ENCODE measurements at places on chromosomes 1 and 21.

- DNase-seq: no peak
Measured at GRCh38 chr1:72780212-72780611, 497.9 kb upstream of the NEGR1 start.

- DNase-seq: no peak
Measured at GRCh38 chr1:53398576-53399365, 60.4 kb upstream of the DMRTB1 start.

GRCh38 chr1:184860985-184861754, 106.5 kb upstream of the EDEM3 start:
- DNase-seq: no peak

DNA sequence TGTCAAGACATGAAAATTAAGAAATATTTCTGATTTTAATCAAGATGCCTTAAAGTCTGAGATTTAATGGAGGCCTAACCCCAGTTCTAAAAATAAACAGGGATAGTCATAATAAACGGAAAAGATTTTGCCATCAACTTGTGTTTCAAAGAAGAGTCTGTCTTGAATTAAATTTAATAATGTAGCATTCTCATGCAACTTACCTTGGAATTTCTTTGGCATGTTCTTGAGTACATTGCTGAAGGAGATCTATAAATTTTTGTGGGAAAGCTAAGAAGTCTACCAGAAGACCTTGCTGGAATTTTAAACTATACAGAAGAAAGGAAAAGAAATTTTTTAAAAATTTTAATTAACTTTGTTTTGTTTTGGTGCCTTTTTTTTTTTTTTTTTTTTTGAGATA, 10.6 kb downstream of the SASS6 start:
- DNase-seq: no peak

GRCh38 chr1:75423616-75424015, 187.3 kb downstream of the SLC44A5 start:
- DNase-seq: no peak

GRCh38 chr1:24910751-24911650, 19.1 kb downstream of the RUNX3 start:
- DNase-seq: no peak
